ENCODE measurements at places on chromosomes 1 and 21.

- no peak for DNase-seq
These were observed 38.5 kb downstream of the ZBTB8OS start for GRCh38 chr1:32611859-32612188.

GRCh38 chr1:202133001-202133400, 10.3 kb downstream of the GPR37L1 start:
- no peak for DNase-seq

DNA sequence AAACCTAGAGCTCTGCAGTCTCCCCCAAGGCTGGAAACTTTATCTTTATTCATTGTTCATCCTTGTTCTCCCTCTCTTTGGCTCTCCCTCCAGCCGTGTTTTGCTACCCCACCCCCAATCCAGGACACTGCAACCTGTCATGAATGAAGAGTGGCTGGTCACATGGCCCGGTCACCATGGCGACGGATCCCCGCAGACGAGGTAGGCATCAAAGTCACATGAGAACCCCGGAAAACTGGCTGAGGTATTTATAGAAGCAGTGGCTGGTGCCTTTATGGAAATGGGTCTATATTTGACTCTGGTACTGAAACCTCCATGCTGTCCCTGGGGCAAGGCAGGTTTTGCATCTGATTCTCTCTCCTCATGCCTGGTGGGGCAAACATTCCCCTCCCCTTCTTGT, 13.4 kb upstream of the SLC6A17 start:
- DNase-seq: no peak

DNA sequence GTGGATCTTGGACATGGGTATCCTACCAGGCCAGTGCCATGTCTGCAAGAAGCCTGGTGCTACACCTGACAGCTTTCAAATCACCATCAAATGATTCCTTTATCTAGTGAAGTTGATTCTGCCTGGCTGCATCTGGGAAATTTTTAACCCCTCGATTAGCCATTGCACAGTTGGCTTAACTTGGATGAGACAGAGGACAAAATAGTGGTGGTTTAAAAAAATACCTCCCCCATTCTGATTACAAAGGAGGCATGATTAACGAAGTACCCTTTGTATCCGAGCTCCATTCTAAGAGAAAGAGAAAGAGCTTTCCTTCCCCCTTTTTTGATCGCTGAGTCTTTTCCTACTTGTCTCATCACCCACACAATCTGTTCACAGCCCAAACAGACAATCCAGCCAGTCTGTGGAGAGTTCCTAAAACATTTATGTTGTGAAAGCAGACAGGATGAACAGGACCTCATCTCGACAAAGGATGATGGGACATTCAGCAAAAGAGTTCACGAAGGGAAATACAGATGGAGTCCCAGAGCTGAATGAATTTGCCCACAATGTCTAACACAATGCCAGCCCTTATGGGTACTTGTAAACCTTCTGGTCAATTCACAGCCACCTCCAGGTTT, 20.5 kb downstream of the WLS start:
- no peak for DNase-seq

DNA sequence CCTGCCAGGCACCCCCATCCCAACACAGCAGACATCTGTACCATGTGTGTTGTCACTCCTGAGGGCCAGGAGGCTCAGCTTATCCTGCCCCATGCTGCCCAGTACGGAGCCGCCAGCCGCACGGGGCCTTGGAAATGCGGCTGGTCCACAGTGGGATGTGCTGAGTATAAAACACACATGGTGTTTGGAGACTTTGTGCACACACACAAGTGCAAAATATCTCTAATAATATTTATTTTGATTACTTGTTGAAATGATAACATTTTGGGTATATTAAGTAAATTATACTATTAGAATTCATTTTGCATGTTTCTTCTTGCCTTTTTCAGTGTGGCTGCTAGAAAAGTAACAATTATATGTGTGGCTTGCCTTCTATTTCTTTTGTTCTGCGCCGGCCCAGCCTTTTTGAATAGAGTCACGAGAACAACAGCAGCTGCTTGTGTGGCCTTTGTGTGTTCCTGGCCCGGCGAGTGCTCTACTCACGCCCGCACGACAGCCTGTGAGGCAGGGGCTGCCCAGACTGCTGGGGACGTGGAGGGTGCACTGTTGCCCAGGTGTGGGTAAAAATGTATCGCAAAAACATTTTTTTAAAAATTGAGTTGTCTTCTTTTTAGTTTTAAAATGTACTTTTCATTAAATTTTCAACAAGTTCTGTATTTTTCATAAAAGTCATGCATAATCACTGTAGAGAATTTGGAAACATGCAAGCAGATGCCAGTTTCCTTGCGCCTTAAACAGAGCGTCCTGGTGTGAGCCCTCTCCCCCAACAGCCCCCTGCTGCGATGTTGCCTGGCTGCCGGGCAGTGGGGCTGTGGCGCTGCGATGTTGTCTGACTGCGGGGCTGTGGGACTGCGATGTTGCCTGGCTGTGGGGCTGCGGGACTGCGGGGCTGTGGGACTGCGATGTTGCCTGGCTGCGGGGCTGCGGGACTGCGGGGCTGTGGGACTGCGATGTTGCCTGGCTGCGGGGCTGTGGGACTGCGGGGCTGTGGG, 35.5 kb downstream of the COQ8A start:
- DNase-seq: no peak

DNA sequence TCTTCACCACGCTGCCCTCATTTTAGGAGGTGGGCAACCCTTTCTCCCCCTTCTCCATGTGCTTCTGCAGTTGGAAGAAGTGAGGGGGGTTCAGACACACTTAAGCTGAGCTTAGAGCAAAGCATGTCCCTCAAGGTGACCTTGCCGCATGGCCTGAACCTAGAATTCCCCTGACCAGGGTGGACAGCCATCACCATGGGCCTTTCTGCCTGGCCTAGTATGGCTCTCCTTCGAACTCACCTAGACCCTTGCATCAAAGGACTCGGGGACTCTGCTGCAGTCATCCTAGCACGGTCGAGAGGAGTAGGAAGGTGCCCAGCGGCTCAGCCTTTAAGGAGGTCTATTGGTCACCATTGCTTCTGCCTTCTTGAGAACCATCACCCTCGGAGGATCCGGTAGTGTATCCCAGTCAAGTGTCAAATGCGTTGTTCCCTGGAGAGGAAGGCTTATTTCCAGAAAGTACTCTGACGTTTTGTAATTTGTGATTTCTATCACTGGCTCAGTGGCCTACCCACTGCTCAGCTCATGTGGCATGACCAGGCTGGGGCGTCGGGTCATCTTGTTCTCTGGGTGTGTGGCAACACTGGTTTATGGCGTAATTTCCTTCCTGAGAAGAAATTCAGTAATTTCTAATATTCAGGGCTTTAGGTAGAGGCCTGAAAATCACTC, at the start of gene KCNE1:
TSS of gene KCNE1 (minus strand) at position 424 of the 669 bp plus-strand sequence. CDS start 62,576 bp downstream, outside the sequence.
- DNase-seq: no peak

DNA sequence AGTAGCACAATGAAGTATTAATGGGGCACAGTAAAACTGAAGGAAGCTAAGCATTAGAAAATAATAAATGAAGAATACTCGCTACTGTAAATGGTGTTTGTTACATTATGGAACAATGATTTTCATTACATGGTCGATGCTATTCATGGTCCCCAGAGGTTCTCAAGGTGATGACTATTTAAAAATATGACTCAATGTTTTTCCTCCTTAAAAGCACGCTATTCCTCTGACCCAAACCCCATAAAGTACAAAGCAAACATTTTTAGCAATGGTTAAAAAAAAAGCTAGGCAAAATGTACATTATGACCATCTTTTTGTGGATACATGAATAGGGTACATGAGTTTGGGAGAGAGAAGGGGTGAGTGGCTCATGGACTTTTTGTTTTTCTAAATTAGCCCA, 34.3 kb downstream of the VAMP4 start:
- no peak for DNase-seq

DNA sequence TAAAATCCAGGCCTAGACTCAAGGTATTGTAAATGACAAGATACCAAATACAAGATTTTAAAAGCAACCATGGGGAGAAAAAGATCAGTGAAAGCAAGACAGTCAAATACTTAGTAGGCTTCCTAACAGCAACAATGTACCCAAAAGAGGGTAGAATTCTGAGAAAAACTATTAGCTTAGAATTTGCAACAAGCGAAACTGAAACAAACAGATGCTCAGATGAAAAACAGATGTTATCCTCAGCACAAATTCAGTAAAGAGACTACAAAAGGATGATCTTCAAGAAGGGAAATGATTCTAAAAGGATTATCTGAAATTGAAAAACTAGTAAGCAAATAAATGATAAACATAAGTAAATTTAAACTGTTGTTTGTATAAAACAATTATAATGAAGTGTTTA, 40.0 kb downstream of the PDC start:
- DNase-seq: no peak

DNA sequence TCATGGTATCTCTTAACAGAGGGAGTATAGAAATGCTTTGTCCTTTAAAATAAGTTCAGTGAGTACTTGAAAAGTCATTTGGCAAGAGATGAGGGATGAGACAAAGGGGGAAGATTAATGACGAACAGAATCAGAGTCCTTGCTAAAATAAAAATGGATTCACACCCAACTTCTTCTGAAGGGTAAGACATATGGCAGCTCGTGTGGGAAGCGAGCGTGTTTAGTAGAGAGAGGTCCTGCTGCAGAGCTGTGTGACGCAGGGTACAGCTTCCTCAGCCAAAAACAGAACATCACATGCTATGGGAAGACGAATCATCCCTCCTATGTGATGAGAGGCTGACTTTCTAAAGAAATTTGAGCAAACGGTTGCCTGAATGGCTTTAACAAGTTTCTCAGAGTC, 158.5 kb upstream of the LMO4 start:
- no peak for DNase-seq

DNA sequence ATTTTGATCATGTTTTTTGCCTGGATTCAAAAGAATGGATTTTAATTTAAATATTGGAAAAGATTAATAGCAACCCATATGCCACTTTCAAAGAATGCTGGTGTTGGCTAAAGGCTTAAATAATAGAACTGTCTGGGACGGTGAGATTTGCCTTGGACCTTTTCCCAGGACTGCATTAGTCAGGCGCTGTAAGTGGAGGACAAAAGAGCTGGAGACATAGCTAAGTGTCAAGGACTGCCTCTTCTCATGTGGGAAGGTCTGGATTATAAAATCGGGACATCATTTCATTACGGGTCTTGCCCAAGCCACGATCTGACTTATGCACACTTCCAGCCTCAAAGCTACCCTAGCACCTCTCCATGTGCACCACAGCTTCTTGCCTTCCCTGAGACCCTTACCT, 458.5 kb upstream of the DEPDC1 start:
- DNase-seq: no peak

DNA sequence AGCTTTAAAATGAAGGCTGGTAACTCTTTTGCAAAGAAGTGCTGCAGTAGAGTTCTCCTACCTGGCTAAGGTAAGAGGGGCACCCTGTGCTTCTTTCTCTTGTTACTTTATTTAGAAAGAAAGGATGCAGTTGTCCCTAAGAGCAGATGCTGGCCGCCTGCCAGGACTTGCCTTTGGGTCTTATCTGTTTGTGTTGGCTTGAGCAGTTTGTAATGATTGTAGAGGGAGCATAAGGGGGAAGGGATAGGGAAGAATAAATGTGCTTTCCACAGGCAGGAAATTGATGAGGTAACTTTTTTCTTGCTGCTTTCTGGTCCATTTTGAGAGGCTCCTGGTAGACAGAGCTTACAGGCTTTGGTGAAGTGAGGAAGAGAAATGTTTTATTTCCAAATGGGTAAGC, 229.6 kb downstream of the HHAT start:
- no peak for DNase-seq

DNA sequence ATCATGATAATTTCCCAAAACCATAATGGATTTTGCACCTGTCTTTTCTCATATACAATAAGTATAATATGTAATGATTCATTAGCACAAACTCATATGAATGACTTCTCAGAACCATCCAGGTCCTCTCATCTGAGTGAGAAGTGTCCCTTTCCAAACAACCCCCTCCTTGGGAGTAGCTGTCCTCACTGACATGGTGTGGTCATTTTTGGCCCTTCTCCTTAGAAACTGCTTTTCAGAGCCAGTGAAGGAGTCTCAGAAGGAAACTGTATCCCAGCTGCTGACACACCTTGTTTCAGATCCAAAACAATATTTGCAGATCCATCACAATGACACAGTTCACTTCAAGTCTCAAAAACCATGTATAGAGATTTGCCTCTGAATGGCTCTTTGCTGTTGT, 95.5 kb downstream of the MIS18A start:
- no peak for DNase-seq

- no peak for DNase-seq
These were observed 29.3 kb downstream of the CRYZ start for GRCh38 chr1:74703386-74704182.

DNA sequence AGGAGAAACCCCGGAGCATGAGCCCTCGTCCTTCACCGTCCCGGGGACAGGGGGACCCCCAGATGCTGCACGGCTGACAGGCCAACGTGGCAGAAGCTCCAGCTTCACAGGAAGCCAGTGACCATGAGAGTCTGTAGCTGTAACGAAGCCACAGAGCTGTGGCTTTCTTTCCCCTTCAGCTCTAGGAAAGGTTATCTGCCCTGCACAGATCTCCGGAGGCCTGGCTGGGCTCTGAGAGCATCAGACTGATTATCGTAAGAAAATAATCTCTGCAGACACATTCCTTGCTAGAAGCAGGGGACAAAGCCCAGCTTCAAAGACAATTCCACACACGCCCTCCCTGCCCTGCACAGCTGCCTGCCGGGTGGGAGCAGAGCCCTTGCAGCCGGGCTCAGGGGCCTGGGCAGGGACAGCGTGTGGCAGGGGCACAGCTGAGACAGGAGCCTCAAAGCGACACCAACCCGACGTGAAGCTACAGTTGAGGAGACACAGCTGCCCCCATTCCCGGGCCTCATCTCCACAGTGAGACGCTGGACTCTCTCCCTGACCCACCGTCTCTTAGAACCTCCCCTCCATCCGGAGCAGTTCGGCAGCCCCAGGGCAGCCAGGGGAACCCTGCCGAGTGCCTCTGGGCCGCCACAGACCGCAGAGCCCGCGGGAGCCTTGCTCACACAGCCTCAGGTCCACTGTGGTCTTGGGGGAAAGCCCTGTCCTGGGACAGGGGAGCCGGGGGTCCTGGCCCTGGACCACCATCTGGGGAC, 30.6 kb downstream of the POFUT2 start:
- no peak for DNase-seq

DNA sequence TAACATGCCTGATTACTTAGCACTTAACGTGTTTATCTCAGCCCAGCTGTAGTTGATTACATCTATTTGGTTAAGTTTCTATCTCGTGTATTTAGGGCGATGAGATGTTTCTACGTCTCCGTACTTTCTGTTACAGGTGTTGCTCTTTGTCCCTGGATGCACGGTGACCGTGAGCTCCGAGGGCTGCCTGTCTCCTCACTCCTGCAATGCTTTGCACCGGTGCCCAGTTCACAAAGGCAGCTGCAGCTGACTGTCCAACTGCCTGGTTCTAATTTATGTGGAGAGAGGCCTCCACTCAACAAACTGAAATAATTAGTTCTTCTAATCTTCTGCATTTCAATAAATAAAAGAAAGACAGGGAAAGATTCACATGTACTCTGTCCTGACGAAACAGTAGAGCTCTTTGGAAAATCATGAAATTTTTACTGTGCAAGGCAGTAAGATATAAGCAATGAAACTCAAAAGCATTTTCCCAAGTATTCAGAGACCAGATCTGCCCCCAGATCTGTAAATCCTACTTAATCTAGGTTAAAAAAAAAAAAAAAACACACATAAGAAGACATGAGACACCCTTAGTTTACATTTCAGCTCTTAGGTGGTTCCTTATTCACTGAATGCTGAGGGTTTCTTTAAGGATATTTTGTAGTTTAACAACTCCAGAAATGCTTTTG, 108.2 kb downstream of the TGFBR3 start:
- DNase-seq: no peak
